ENCODE measurements at places on chromosomes 16 and 17. TPM values are rescaled to one million over a fixed set of nuclear protein-coding genes. Genes with fewer than 3 reads are reported as not detected.

The SSTR5 gene
- not detected for total RNA-seq

The WNT9B gene
- not detected for total RNA-seq

The SPATA22 gene
- total RNA-seq, result not detected

The GGA3 gene
- total RNA-seq, result 134 TPM

The ZNF423 gene
- not detected for total RNA-seq

DNA sequence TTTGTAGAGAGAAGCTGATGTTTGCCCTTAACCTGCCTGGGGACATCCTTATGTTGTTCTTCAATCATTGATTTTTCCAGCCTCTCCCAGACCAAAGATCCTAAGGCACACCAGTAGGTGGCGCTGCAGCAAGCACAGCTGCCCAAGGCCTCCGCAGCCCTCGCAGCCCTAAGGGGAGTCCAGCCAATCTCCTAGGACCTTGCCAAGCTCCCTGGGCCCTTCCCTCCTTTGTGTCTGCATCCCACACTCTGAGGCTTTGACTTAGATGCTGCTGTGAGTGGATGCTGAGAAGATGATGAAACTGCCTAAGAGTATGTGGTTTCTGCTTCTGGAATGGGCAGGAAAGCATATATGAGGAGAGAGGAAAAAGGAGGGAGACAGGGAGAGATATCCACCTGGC, 47.1 kb downstream of the SPACA3 start:
- no peak for DNase-seq
- no peak overlapping the region for H3K27ac ChIP-seq
- H3K4me1 ChIP-seq, result no peaks in the 10 kb centered on the region
- no peak overlapping the region for H3K4me3 ChIP-seq
- no peaks in the 10 kb centered on the region for H3K36me3 ChIP-seq
- peaks cover 4% of the 10 kb centered on the region for H3K27me3 ChIP-seq

DNA sequence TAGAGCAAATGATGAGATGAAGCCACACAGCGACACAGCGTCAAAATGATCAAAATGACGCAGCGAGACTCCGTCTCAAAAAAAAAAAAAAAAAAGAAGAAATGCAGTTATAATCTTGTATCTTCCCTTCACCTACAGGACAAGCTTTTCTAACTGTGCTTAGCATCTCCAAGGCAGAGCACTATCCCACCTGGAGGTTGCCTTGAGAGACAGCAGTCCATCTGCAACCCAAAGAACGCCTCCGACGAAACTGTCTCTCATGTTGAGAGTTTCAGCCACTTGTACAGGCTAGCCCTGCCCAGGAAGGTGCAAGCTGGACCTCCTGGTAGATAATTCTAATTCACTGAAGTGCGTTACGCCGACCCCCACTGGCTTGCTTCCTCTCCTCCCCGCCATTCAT, 46.7 kb upstream of the GCSH start:
- no peaks in the 10 kb centered on the region for H3K36me3 ChIP-seq
- no peak for DNase-seq
- no peaks in the 10 kb centered on the region for H3K27me3 ChIP-seq
- H3K4me1 ChIP-seq, result no peaks in the 10 kb centered on the region
- H3K4me3 ChIP-seq, result no peak overlapping the region

- H3K4me3 ChIP-seq, result no peak overlapping the region
- no peak overlapping the region for H3K27ac ChIP-seq
- no peak for DNase-seq
- H3K36me3 ChIP-seq, result no peaks in the 10 kb centered on the region
These were observed 8.2 kb upstream of the EIF1 start for GRCh38 chr17:41680426-41681040.

GRCh38 chr17:45267436-45268055, 5.7 kb upstream of the SPATA32 start:
- no peaks in the 10 kb centered on the region for H3K36me3 ChIP-seq
- H3K4me3 ChIP-seq, result no peak overlapping the region
- no peak for DNase-seq
- H3K27me3 ChIP-seq, result no peaks in the 10 kb centered on the region
- peaks cover 4% of the 10 kb centered on the region for H3K4me1 ChIP-seq

- H3K4me3 ChIP-seq, result no peak overlapping the region
- H3K36me3 ChIP-seq, result no peaks in the 10 kb centered on the region
- H3K27ac ChIP-seq, result no peak overlapping the region
- H3K27me3 ChIP-seq, result peaks cover 30% of the 10 kb centered on the region
- no peak for DNase-seq
These were observed 81.8 kb downstream of the CNGB1 start for GRCh38 chr16:57889111-57889510.

- peaks cover 28% of the 10 kb centered on the region for H3K36me3 ChIP-seq
- H3K4me3 ChIP-seq, result peak overlapping the region; percentile 56
- H3K4me1 ChIP-seq, result peaks cover 44% of the 10 kb centered on the region
- H3K27ac ChIP-seq, result peak overlapping the region; percentile 55
- H3K27me3 ChIP-seq, result no peaks in the 10 kb centered on the region
- DNase-seq, result no peak
These were observed 1.0 kb upstream of the TTYH2 start for GRCh38 chr17:74212209-74212912.

GRCh38 chr16:72921620-72922019, 126.3 kb downstream of the ZFHX3 start:
- H3K4me1 ChIP-seq, result no peaks in the 10 kb centered on the region
- DNase-seq, result no peak
- H3K27me3 ChIP-seq, result no peaks in the 10 kb centered on the region
- no peak overlapping the region for H3K4me3 ChIP-seq
- H3K27ac ChIP-seq, result no peak overlapping the region

DNA sequence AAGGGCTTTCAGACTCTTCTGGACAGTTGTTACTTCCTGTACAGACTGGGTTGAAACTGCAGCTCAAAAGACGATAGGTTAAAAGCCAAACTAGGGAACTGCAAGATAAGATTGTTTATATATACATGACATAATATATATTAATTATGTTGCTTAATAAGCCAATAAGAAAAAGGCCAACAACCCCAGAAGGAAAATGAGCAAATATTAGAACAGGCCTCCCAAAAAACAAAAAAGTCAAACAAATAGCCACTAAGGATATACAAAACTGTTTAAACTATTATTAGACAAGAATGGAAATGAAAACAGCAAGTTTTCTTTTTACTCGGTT, 495 bp upstream of the CMTR2 start:
- H3K4me1 ChIP-seq, result peaks cover 14% of the 10 kb centered on the region
- DNase-seq, result no peak
- peak overlapping the region; percentile 67 for H3K4me3 ChIP-seq
- peak overlapping the region; percentile 84 for H3K27ac ChIP-seq
- H3K27me3 ChIP-seq, result peaks cover 4% of the 10 kb centered on the region

Measured in B cell (primary cell).